ENCODE measurements at places on chromosomes 11 and 22.
A peak's percentile ranks its signal among the peaks of the same experiment; 100 is the strongest.

GRCh38 chr11:11163669-11164333 is 189.2 kb downstream of the CSNK2A3 start:
- DNase-seq, result no peak

DNA sequence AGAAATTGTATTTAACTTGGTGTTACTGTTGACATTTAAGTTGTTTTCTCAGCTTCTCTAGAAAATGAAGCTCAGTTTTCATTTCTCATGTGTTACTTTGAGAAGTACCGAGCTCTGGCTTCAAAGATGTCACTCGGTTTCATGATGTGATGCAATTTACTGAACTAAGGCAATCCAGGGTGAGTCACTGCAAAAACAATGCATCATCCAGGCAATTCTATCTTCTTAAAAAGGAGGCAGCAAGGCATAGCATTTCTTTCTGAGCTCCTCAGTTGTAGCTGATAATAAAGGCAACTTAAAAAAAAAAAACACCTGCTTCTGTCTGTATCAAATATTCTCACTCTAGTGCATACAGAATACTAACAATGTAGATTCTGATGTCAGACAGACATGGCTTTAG is 91.1 kb upstream of the KCNA4 start:
- DNase-seq, result peak; percentile 12

DNA sequence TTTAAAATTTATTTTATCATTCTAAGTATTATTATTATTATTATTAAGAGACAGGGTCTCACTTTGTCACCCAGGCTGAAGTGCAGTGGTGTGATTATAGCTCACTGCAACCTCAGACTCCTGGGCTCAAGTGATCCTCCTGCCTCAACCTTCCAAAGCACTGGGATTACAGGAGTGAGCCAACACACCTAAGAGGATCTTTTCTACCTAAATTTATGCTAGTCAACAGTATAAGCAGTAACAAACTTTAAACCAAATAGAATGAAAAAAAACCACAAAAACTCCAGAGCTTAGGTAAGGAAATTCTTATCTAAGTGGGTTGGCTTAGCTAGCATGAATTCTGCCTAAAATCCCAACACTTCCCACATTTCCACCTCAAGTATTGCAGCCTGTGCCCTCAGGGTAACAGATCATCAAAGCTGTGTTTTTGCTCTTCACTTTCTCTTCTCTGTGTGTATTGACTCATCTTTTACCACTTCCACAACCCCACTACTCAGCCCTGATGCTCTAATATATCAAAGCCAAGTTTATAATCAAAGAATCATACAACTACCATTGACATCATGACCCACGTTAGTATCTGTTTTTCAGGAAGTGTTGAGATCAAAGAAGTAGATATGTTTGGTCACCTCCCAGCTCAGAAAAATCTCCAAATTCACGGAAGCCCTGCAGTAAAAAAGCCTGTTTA is 93.7 kb upstream of the SPON1 start:
- DNase-seq, result peak; percentile 20

- no peak for DNase-seq
These were observed 32.5 kb downstream of the LGR4 start for GRCh38 chr11:27440090-27440489.

DNA sequence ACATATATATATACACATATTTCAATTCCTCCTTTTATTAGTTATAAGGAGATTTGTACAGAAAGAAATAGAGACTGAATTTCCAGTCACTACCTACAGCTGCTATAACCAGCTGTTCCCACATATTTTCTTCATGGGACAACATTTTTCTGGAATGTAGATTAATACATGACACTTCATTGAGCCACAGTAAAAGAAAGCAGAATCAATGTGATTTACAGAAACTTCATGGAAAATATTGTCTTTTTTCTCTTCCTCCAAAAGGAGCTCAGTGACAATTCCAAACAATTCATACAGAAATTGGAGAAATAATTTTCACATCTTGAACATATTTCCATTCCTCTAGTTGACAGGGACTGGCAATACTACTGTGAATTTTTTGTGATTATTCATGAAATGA is 249.2 kb downstream of the DLG2 start:
- DNase-seq, result no peak

GRCh38 chr11:86790195-86790725 is 10.1 kb upstream of the PRSS23 start:
- no peak for DNase-seq

DNA sequence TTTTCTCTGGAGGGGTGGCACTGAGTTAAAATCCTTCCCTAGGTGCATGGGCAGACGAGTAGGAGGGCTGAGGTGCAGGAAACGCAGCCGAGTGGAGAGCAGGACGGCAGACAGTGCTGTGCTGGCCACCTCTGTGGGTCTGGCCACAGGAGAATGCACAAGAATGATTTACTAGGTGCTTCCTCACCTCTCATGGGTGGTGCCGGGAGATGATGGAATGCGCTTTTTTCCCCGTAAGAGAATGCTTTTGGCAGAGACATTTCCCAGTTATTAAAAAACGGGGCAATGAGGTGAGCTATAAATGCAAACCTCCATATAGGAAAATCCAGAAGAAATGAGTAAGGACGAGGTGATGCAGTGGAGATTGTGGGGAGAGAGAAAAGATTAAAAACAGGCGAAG is 86.1 kb downstream of the ADAMTS15 start:
- no peak for DNase-seq

GRCh38 chr11:101944923-101945322 is 28.6 kb upstream of the ANGPTL5 start:
- no peak for DNase-seq

DNA sequence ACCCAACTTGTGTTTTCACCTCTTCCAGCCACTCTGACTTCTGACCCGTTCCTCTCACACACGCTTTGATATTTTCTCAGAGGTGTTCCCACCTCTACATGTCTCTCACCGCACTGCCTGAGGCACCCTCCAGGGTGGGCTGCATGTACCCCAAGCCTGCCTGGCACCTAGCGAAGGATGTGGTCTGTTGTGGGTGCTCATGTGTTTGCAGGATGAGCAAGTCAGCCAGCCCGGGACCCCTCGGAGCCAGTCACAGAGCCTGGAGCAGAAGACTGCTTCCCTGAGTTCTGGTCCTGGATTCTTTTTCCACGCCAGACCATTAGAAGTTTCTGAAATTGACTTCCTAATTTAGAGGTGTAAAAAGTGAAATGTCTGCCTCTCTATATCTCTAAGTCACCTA is 3.8 kb downstream of the GTSE1 start:
- DNase-seq, result no peak

GRCh38 chr22:28702891-28703290 is 23.3 kb upstream of the TTC28 start:
- DNase-seq, result no peak

- no peak for DNase-seq
These were observed 73.3 kb upstream of the CSNK2A3 start for GRCh38 chr11:11426226-11426952.

DNA sequence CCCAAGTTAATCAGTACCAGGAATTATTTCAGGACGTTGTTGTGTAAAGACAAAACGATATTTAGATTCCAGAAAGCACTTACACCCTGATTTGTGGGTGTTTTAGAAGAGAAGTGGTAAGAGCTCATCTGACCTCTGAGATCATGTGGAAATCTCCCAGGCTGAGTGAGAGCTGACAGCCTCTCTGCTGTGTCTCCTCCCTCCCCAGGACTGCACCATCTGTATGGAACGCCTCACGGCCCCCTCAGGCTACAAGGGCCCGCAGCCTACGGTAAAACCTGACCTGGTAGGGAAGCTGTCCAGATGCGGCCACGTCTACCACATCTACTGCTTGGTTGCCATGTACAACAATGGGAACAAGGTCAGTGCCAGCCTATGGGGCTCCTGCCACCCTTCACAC is 20.0 kb downstream of the DTX4 start:
- DNase-seq, result peak; percentile 90

- no peak for DNase-seq
These were observed 59.6 kb downstream of the ATXN10 start for GRCh38 chr22:45731041-45731797.

DNA sequence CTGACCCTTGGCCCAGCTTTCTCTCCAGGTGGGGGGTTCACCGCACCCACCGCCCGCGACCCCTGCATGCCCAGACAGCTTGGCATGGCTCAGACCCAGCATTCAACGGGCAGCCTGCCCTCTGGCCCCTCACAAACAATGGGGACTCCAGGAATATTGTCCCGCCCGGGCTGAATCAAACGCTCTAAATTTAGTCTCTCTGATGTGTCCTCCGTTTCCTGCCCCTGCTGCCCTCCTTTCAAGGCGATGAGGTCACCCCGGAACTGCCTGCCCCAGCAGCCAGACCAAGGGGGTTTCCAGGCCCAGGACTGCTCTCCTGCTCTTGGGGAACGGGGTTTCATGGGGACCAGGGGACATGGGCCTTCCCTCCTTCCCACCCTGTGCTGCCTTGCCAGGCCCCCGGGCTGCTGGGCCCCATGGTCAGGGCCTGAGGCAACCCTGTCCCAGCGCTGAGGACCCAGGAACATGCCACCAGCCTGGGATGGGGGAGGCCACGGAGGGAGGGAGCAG is 10.1 kb upstream of the PDGFB start:
- peak; percentile 83 for DNase-seq

- DNase-seq, result no peak
These were observed 56.1 kb upstream of the ME3 start for GRCh38 chr11:86728562-86728961.

DNA sequence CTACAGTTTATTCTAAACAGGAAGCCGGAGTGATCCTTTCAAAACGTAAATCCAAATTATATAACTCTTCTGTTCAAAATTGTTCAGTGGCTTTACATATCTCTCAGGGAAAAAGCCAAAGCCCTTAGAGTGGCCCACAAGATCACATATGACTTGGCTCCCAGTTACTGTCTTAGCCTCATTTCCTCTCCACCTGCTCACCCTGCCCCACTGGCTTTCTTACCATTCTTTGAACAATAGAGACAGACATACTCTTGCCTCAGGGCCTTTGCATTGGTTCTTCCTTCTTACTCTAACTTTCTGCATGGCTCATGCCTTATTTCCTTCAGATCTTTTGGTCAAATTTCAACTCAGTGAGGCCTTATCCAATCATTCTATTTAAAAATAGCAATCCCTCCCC is 52.1 kb downstream of the STIM1 start:
- DNase-seq, result no peak

DNA sequence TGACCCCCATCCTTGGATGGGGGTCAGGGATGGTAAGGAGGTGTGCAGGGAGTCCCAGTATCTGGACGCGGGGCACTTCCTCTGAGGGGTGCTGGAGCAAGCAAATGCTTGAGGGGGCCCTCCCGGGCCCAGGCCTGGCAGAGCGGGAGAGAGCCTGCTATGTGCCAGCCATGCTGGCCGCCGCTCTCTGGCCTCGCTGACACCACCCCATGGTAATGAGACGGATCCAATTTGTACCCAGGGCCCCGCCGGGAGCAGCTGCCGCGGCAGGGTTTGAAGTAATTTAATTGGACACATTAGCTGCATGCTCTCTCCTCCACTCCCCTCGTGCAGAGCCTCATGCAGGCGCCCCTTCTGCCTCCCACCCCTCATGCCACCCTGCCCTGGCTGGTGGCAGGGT is 6.3 kb downstream of the SYT7 start:
- DNase-seq, result no peak

DNA sequence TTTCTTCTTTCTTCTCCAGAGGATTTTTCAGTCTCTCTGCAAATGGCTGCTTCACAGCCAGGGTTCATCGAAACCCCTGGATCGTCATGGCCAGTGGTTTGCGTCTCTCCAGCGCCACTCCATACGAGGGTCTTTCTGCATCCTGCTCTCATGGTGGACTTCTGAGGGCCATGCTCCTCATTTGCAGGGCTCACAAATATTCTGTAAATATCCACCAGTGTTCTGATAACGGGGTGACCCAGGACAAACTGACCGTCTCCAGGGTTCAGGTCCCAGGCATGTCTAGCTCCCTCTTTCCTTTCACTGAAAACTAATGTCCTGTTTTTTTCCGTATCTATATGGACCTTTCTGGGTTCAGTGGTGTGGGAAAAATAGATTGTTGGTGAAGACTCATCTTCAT is 15.7 kb upstream of the VPREB1 start:
- no peak for DNase-seq

- no peak for DNase-seq
These were observed 235.2 kb upstream of the B3GAT1 start for GRCh38 chr11:134647066-134647743.

- no peak for DNase-seq
These were observed 958.7 kb upstream of the FAT3 start for GRCh38 chr11:91265946-91266345.

GRCh38 chr22:39135092-39135896 is 17.2 kb downstream of the CBX7 start:
- DNase-seq, result peak; percentile 19

DNA sequence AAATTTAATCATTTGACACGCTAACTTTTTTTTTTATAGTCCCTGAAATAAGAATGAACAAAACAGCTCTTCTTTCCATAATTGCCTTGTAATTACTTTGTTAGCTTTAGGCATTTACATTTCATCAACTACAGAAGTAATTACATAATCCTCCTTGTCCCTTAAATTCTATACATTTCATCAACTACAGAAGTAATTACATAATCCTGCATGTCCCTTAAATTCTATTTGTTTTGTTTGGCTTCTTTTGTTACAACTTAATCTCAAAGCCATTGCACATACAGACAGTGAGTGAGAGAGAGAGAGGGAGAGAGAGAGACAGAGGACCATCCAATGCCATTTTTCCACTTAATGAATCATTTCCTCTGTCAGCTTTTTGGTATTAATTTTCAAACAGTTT is 873.2 kb downstream of the METTL15 start:
- DNase-seq, result no peak

GRCh38 chr22:47515384-47516125 is 753.1 kb downstream of the TBC1D22A start:
- no peak for DNase-seq

DNA sequence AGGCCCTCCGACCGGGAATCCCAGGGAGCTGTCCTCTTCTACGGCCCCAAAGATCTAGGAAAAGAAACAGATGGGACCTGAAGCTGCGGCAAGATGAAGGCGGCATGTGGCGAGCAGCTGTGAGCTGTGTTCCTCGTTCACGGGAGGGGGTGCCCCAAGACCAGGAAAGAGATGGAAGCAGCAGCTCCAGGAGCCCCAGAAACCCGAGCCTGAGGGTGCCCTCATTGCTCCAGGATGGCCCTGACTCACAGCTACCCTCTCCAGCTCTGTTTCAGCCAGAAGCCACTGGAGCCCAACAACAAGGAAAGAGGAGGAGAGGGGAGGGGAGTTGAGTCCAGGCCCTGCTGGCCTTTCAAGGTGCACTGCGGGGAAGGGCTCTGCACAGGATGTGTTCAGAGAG is 23.7 kb upstream of the NAP1L4 start:
- no peak for DNase-seq
